ENCODE measurements at places on chromosomes 6 and 20.

- DNase-seq: no peak
These were observed 72.3 kb upstream of the IPCEF1 start for GRCh38 chr6:154428897-154429296.

- no peak for DNase-seq
These were observed 530.2 kb upstream of the MAN1A1 start for GRCh38 chr6:119879731-119880130.

DNA sequence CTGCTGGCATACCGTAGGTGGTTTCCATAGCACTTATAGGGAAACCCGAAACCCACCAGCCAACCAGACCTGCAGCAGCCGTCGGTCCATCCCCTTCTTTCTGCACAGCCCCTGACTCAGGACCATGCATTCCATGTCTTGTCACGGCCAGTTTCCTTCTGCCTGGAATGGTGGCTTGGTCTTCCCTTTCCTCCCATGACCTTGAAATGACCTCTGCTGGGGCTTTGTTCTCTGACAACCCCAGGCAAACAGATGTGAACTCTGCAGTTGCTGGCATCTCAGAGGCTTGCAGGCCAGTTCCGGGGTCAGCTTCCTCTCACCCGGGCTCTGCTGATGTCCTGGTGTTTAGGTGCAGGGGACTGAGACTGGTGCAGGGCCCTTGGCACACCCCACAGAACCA, 250.8 kb downstream of the SMOC2 start:
- no peak for DNase-seq

DNA sequence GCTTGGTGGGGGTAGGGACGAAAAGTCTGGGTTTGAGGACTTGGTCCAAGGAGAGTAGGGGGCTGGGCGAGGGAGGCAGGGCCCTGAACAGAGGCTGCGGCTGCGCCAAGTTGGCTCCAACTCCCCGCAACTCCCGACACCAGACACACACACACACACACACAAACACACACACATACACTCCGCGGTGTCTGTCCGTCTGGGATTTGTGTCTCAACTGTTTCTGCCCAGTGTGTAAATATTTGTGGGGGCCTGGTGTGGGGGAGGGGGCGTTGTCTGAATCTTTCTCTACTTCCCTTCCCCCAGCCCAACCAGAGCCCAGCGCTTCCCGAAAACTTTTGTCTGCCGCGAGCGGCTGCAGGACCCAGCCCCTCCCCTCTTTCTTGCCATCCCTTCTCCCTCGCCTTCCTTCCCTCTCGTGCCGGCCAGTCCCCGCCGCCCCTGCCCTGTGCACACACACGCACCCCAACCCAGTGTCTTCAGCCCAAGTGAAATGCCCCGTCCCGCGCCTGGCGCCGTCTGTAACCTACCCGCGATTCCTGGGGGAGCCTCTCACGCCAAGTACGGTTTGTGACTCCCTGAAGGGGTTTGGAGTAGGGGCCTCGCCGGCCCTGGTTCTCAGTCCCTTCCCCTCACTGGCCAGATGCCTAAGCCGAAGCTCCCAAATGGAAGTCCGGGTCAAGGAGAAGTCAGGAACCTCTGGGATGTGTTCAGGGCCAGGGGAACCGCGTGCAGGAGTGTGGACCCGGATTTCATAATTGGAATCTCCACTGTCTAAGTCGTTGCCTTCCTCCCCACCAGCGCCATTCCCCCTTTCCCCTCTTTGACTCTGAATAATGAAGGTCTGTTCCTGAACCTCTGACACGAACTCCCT, 904 bp downstream of the MDFI start:
- DNase-seq: no peak

- DNase-seq: no peak
These were observed 119.9 kb upstream of the CST7 start for GRCh38 chr20:24828992-24829648.

- no peak for DNase-seq
These were observed 144.2 kb upstream of the CITED2 start for GRCh38 chr6:139518556-139519091.

DNA sequence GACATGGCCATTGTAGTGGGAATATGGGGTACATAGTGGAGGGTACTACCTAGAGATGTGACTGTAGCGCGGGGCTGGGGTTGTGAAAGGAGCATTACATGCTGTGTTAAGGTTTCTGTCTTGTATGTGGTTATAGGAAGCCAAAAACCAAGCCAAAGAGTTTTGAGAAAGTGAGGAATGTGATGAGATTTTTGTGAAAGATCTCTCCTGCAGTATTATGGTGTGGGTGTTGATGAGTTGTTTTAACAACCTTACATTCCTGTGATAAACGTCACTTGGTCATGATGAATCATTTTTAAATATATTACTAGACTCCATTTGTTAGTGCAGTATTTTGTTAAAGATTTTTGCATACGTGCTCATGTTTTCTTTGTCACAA, 48.9 kb downstream of the ZFAND3 start:
- DNase-seq: no peak

DNA sequence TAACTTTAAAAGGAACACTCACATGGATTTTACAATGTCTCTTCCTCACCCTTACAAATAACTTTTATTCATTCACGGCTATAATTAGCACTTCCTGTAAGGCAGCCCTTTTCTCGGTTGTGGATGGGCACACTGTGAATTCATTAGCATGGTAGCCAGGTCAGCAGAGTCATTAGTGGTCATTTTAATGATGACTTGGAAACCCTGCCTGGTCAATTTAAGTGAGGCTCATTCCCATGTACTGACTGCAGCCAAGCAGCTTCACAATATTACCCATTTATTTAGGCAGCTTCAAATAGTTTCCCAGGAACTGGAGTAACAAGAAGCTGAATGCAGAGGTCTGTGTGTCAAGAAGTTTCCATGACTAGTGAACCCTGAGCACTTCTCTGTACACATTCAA, 248.8 kb downstream of the KHDC1L start:
- no peak for DNase-seq

- DNase-seq: no peak
These were observed 207.4 kb downstream of the MYLK4 start for GRCh38 chr6:2543321-2543720.

- DNase-seq: peak; percentile 31
These were observed 67.2 kb upstream of the TBC1D7 start for GRCh38 chr6:13395272-13396237.

- no peak for DNase-seq
These were observed 89.9 kb upstream of the SHLD1 start for GRCh38 chr20:5660346-5660745.

DNA sequence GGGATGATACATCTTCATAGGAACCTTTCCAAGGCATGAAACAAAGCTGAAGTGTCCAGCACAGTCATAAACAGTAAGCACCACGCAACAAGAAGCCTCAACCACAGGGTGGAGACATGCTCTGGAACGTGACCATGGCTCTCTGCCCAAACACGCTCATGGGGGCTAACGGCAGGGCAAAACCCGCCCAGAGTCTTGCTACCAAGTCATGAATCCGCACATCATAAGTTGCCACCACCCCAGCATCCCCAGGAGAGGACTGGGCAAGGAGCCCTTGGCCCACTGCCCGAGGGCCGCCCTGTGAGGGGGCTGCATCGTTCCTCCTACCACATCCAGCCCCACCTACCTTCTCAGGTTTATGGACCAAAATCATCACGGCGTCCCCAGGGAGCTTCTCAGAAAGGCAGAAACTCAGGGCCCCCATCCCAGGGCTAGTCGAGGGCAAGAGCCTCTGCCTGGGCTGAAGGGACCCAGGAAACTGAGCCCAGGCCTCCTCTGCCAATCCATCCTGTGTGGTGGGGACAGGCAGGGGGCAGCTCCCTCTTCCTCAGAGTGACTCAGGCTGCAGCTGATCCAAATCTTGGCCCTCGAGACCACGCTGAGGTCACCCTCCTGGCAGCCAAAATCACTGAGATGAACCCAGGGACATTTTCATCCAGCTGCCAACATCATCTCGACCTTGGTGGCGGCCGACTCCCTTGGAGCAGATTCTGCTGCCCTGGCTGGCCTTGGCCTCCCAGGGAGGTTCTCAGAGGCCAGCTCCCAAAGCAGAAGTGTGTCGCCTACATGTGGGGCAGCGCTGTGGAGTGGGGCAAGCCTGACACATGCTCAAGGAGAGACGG, 42.6 kb downstream of the BMP7 start:
- no peak for DNase-seq

DNA sequence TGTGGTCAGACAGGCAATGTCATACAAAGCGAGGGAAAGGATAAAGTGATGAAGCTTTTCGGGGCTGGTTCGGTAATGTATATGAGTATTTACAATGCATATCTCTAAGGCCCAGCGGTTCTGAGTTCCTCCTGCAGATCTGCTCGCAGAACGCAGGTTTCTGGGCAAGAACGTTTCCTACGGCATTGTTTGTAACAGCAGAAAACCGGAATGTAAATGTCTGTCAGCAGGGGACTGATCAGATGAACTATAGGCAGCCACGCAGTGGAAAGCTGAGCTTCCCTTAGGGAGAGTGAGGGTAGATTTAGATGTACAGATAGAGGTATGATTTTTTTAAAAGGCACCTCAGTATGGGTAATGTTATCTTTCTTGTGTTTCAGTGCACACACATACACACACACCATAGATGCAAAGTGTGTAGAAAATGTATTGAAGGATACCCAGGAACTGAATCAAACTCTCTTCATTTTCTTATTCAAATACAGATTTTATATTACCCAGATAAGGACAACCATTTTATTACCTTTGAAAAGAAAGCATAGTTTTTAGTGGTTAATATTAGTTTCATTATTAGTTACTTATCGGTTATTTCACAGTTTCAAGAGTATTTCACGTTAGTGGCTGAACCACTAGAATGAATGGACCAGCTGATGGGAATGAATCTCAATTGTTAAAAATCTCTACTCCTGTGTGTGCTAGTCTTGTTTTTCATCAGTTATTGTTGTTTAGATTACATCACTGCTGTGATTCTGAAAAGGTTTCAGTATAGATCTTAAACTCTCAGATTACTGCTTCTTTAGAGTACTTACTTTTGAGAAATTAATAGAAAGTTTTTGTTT, 56.2 kb downstream of the SNX9 start:
- DNase-seq: peak; percentile 51

- no peak for DNase-seq
These were observed 1.7 kb upstream of the C20orf203 start for GRCh38 chr20:32675223-32675975.

GRCh38 chr6:137724495-137725211, 142.4 kb upstream of the TNFAIP3 start:
- DNase-seq: no peak

DNA sequence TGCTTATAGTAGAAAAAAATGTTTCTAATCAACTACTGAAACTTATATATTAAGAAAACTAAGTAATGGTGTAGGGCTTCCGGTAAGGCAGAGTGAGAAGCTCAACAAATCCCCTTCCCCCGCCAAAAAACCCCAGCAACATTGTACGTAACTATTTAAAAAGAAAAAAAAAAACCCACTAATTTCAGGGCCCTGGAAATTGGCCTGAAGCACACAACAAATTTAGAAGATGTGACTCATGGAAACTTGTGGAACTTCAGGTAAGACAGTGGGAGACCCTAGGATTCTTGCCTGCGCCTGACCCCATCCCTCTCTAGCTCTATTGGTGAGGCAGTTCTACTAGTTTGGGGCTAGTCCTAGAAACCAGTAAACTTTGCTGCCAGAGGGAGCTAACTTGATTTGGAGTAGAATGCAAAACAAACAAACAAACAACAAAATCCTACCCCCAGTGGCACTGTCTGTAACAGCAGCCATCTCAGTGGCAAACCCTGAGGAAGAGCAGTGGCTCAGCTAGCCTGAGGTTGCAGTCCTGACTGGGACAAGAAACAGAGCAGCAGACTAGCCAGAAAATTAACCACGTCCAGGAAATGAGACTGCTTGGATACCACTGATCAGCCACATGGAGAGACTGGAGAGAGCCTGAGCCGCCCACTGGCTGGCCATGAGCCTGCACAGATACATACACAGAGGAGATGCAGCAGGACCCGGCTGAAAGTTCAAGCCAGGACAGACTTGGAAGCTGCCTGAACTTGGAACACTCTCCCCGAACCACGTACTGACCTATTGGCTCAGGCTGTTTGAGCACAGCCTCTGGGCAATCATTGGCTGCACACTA, 135.1 kb downstream of the TBXT start:
- no peak for DNase-seq

- DNase-seq: no peak
These were observed 817.1 kb downstream of the KIF16B start for GRCh38 chr20:15756002-15756753.

DNA sequence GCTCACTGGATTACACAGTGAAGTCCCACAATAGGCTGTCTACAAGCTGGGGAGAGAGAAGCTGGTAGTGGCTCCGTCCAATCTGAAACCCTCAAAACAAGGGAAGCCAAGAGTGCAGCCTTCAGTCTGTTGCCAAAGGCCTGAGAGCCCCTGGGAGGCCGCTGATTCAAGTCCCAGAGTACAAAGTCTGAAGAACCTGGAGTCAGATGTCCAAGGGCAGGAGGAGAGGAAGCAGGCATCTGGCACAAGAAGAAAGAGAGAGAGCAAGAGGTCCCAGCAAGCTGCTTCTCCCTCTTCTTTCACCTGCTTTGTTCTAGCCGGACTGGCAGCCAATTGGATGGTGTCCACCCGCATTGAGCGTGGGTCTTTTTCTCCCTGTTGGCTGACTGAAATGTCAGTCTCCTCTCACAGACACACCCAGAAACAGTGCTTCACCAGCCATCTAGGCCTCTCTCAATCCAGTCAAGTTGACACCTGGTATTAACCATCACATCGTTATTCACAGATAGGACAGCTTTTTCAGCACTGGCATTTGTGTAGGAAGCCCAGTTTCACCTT, 51.2 kb downstream of the CRYBG1 start:
- DNase-seq: no peak

DNA sequence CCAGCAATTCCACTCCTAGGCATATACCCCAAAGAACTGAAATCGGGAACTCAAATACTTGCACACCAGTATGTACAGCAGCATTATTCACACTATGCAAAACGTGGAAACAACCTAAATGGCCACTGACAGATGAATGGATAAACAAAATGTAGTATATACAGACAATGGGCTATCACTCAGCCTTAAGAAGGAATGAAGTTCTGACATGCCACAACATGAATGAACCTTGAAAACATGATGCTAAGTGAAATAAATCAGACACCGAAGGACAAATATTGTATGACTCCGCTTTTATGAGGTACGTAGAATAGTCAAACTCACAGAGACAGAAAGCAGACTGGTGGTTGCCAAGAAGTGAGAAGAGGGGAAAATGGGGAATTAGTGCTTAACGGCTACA, 59.1 kb upstream of the CCN6 start:
- no peak for DNase-seq

GRCh38 chr20:31640259-31640658, 2.5 kb downstream of the COX4I2 start:
- no peak for DNase-seq

DNA sequence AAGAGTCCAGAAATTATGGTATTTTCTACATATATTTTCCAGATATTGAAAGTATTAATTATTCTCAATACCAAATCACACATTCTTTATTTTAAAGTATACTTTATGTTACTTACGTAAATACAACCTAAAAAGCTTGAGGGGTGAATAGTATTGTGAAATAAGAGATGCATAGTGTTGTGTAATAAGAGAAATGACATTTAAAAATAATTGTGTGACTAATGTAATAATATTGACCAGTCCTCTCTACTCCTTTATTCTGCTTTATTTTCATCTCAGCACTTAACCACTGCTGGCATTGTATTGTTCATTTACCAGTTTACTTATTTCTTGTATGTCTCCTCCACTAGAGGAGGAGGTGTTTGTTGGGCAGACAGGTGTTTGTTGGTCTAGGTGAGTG, 135.6 kb downstream of the EYA4 start:
- no peak for DNase-seq
